Kidney epithelial cell (primary cell): ENCODE measurements at places on chromosomes 2 and 18. TPM values are rescaled to one million over a fixed set of nuclear protein-coding genes. Genes with fewer than 3 reads are reported as not detected.

- no peak for DNase-seq
These were observed 376.3 kb upstream of the SALL3 start for GRCh38 chr18:78603102-78603983.

DNA sequence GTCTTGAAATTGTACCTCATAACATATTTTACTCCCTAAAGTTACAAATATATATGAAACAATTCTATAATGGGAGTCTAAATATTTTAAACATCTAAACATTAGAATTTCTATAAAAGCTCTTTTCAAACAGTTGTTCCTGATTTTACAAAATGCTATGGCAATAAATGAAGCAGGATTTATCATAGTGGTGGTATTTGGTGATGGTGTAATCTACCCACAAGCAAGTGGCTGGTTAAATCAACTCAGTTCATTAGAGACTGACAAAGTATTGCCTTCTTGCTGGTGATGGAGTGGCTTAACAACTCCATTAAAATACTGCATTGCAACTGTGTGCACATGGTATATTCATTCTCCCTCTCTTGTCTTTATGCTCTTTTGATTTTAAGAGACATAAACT, 138.9 kb downstream of the PMAIP1 start:
- DNase-seq = no peak

- no peak for DNase-seq
These were observed 557.2 kb downstream of the CPS1 start for GRCh38 chr2:211113334-211114175.

- DNase-seq = no peak
These were observed 22.9 kb downstream of the QPCT start for GRCh38 chr2:37367310-37367709.

DNA sequence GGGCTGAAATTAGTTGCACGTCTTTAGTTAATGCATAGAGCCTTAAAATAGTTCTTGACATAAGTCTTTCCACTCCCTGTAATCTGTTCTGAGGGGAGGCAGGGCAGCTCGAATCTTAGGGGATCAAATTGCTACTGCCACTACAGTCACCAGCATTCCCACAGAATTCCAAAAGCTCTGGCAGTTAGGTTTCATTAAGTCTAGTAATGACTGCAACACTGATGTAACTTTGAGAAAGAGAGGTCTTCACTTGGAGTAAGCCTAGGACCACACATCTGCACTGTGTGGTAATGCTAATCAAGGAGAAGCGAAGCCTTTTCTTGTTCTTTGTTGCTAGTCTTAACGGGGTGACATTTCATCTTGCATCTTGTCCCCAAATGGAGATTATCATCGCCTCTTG, 19.3 kb upstream of the NCK2 start:
- no peak for DNase-seq

ERFE gene
- 106 and 113 TPM in 2 replicates for total RNA-seq

PIEZO2 gene
- 1.1 and 1.8 TPM in 2 replicates for total RNA-seq

GDF7 gene
- total RNA-seq = 0.04 and 0.07 TPM in 2 replicates
